ENCODE measurements at places on chromosomes 11 and 22.

GRCh38 chr11:13771151-13771550 is 102.7 kb downstream of the FAR1 start:
- DNase-seq: no peak

GRCh38 chr11:48107188-48107704 is 109.4 kb upstream of the OR4B1 start:
- peak; percentile 62 for DNase-seq

DNA sequence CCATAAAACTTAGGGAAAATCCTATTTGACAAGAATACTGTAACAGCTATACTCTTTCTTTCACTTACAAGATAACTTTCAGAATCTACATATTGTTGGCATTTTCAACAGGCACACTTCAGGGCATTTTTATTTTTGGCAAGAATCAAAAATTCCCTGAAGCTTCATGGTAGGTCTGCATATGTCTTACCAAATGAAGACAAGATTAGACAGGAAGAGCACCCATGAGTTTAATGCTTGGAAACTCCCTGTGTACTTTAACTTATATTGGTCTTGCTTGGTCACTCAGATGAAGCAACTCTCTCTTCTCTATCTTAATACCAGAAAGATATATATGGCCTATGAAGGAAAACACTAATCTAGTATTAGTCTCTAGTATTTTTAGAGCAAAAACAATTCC is 137.7 kb downstream of the ATG16L2 start:
- no peak for DNase-seq

DNA sequence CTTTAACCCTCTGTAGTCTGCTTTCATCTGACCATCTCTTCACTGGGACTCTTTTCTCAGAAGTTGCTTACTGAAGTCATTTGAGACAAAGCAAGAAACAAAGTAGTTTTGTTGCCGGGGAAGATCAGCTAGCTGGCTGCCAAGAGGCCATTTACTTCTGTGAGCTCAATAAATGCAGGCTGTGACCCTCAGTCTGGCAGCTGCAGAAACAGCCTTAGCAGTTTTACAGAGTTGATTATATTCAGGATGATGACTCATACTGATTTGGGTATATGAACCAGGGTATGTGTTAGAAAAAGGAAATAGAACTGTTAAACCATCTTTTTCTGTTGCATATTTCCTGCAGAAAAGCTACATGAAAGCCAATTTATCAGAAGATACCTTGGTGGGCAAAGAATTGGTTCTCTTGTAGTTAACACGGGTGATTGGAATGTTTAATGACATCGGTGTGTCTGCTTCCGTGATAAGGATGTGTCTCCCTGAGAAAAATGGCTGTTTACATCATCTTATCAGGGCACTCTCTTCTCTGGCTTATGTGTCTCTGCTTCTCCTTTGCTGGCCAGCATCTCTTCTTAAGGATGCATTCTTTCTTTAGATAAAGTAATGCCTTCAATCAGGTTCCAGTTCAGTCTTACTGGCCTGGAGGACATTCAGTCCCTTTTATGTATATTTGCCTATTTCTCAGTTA is 18.5 kb downstream of the FIBIN start:
- peak; percentile 22 for DNase-seq

DNA sequence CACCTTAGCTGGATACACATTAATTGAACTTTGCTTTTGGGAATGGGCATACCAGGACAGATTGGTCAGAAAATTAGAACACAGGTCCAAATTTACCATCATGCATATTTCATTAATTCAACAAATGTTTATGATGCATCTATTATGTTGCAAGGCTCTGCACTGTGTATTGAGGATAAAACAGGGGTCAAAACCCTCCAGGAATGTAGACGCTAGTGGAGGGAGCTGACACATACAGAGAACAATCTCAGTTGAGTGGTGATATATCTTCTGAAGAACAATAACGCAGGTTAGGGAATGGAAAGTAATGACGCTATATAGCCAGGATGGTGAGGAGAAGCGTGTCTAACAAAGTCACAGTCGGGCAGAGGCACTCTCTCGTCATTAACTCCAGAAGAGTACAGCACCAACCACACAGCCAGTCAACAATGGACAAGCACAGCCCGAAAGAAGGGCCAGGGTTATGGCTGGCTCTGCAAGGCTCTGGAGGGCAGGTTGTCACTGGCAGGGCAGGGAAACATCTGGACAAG is 3.8 kb downstream of the FLI1 start:
- no peak for DNase-seq

- peak; percentile 16 for DNase-seq
These were observed 120.8 kb upstream of the SLC5A12 start for GRCh38 chr11:26842478-26843282.

DNA sequence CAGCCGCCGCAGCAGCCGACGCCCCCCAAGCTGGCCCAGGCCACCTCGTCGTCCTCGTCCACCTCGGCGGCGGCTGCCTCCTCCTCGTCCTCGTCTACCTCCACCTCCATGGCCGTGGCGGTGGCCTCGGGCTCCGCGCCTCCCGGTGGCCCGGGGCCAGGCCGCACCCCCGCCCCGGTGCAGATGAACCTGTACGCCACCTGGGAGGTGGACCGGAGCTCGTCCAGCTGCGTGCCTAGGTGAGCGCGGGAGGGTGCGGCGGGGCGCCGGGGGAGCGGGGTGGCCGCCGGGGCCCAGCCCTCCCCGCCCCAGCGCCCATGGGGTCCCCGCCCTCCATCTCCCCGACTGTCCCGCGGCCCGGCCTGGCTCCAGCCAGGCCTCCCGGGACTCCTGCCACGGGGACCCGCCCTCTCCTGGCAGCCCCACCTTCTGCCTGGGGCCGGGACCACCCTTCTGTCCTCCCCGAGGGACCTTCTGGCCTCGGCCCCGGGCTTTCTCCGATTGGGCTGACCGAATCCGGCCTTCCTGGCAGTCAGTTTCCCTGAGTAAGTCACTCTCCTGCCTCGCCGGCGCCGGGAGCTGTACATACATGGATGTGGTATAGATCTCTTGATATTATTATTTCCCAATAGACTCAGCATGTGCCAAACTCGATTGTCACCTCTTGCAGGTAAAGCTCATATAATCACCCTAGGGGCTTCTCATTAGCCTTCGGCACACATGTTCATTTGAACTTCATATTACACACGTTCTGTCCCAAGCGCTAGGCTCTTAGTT is 720 bp downstream of the PACS1 start:
- DNase-seq: peak; percentile 61

DNA sequence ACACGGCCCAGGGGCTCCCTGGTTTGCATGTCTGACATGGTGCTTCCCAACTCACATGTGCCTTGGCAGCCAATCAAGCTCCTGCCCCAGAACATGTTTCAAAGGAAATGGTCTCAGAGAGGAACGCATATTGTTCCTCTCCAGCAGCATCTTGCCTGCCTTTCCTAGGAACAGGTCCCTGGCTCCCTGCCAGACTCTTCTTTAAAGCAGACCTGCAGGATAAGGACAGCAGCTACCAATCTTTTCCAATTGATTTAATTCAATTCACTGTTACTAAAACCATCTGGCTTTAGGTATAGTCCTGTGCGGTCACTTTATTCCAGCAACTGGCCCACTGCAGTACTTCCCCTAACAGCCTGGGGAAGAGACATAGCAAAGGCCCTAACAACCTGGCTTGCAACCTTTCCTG is 79.9 kb downstream of the AMBRA1 start:
- no peak for DNase-seq

DNA sequence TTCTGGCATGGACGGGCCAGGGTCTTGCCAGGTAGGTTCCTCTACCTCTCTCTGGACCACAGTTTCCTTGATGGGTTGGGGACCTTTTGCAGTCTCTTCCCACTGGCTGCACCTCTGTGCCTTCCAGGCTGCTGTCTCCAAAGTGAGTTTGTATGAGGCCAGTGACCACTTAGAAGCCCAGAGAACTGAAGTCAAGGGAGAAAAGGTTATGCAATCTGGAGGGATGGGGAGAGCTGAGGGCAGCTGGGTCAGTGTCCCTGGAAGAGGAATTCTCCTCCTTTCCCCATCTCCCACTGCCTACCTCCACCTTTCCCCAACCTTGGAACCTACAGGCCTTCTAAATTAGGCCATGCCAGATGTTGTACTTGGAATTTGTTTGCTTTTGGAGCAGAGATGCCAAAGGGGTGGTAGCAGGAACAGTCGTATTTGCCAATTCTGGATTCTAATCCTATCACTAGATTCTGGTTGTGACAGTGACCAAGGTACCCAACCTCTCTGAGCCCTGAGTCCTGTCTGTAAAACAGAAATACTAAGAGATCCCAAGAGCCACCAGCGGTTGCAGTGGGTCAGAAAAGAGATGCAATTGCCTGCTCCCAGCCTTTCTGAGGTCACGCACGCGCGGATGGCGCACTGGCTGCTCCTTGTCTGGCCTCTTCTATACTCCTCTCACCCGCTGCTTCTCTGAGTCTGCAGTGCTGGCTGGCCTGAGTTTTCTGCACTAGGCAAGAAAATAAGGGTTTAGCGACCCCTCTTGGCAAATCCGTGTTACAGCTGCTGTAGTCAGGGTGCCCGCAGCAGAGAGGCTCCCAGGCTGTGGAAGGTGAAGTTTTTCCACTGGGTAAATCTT is 10.7 kb upstream of the ACCSL start:
- peak; percentile 90 for DNase-seq

- DNase-seq: no peak
These were observed 821 bp downstream of the GAL3ST1 start for GRCh38 chr22:30573594-30574094.

- DNase-seq: peak; percentile 5
These were observed 63.1 kb downstream of the ARFGAP3 start for GRCh38 chr22:42793848-42794405.

DNA sequence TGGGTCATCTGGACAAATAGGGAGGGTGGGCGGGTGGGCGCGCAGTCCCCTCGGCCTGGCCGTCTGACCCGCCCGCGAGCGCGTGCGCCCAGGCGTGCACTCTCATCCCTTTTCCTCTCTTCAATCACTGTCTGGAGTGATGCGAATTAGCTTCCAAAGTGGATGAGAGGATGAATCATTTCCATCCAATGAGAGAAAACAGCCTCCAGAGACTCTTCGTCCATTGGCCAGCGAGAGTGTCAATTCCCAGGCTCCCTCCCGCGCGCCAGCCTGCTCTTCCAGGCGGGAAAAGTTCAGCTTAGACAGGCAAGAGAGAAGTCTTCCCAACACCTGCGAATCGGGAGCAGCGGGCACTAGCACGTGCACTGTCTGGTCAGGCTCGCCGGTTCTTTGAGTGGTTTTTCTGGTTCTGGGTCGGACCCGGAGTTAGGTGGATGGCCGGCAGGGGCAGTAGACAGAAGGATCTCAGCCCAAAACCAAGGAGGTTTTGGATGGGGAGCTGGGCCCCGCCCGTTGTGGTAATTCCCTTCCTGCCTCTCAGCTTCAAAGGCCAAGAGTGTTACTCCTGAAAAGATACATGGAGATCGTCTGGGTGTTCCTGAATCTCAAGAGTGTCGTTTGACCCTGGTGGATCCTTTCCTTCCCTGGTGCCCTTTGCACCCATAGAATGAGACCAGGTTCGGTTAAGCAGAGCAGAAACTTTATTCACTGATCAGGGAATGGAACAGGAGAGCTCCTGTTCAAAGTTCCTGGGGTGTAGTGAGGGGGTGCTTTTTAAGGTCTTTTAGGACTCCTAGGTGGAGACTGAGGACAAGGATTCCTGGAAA is 33.4 kb upstream of the GLYATL1 start:
- peak; percentile 90 for DNase-seq

DNA sequence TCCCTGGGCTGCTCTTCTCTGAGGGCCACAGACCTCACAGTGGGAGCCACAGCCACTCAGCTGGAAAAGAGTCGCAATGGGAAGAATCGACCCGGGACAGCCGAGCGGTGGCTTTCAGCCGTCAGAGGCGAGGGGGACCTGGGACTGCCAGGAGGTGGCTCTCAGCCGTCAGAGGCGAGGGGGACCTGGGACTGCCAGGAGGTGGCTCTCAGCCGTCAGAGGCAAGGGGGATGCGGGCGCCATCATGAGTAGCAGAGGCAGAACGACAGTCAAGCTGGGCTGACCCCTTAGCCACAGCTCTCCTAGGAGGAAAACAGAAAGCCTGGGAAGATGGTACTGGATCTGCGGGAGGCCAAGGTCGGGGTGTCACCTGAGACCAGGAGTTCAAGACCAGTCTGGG is 14.9 kb upstream of the MUC2 start:
- no peak for DNase-seq

DNA sequence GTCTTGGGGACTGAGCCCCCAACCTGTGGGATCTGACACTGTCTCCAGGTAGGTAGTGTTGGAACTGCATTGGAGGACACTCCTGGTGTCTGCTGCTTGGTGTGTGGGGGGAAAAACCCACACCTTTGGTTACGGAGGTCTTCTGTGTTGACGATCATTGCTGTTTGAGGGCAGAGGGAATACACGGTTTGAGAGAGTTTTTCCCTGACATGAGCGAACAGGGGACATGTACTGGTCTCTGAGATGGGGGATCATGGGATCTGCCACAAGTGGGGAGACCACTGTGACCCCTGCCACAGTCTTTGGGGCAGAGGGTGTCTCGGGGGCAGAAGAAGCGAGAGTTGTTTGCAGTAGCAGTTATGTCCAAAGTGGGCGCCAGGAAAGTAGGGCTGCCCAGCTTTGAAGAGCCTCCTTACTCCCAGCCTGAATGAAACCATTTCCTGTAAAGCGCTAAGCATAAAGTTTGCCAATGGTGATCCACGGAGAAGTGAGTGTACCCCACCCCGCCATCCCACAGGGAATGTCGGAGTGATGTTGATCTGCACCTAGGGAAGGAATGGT is 5.4 kb upstream of the SAA2 start:
- no peak for DNase-seq

GRCh38 chr11:73175551-73176144 is 33.5 kb upstream of the FCHSD2 start:
- DNase-seq: no peak

DNA sequence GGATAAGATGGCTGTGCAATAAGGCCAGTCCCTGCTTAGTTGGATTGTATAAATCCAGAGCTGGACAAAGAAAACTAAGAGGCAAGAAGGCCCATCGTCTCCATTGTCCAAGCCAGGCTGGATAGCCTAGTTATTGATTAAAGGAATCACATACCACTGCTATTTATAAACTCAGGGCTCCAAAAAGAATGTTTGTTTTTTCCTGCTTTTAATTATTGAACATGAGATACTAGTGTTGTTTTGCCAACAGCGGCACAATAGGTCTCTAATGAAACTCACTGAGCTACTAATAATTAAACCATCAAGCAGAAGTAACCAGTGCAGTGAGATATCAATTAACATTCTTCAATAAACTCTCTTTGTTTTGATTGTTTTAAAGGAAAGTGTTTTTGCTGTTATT is 259.7 kb downstream of the INSC start:
- no peak for DNase-seq

DNA sequence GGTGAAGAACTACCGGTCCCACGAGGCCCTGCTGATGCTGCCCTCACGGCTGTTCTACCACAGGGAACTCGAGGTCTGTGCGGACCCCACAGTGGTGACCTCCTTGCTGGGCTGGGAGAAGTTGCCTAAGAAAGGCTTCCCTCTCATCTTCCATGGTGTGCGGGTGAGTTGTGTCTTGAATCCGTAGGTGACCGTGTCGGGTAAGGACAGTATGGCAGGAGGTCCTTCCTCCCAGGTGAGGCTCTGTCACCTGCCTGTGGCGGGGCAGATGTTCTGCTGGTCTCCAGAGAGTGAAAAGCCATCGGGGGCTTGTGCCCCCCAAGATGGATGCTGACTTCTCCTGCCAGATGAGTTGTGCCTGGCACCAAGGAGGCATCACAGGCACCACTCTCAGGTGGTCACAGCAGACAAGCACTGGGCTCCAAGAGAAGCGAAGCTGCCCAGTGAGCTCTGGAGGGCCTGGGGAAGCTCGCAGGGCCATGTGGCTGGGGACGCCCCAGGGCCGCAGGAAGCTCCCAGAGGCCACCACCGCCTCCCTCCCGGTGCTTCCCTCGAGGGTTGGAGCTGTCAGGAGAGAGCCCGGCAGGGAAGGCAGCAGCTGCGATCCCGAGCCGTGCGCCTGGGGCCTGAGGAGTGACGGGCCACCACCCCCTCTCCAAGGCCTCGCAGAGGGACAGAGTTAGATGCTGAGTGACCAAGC is 17.3 kb upstream of the PANX2 start:
- DNase-seq: peak; percentile 11
